Left ventricle myocardium superior (tissue), 1 donor: ENCODE measurements at places on chromosomes 3 and 15. TPM values are rescaled to one million over a fixed set of nuclear protein-coding genes. Genes with fewer than 3 reads are reported as not detected.

The NOX5 gene
- total RNA-seq = not detected

The ZNF860 gene
- 0.17 TPM for total RNA-seq

The CIP2A gene
- 1.3 TPM for total RNA-seq

The ZBBX gene
- not detected for total RNA-seq

The GPR156 gene
- 0.10 TPM for total RNA-seq

The C3orf20 gene
- not detected for total RNA-seq

The SLC35A5 gene
- total RNA-seq = 14.7 TPM

The ACKR4 gene
- 1.4 TPM for total RNA-seq

The SNRPN gene
- 395 TPM for total RNA-seq

The ARHGAP31 gene
- total RNA-seq = 41.7 TPM

The CHP1 gene
- total RNA-seq = 102 TPM

The P3H2 gene
- 1.2 TPM for total RNA-seq

The EIF3J gene
- 99.3 TPM for total RNA-seq

The FGF12 gene
- 450 TPM for total RNA-seq

The CD86 gene
- 4.4 TPM for total RNA-seq

The OSTN gene
- not detected for total RNA-seq

The FAN1 gene
- 26.3 TPM for total RNA-seq

The RAD51 gene
- 1.5 TPM for total RNA-seq

The LRRC49 gene
- 79.8 TPM for total RNA-seq

The SUCNR1 gene
- total RNA-seq = 0.12 TPM

The PP2D1 gene
- not detected for total RNA-seq

The SKOR1 gene
- total RNA-seq = 0.07 TPM

The MOBP gene
- not detected for total RNA-seq

The XYLB gene
- 0.45 TPM for total RNA-seq

The TMC3 gene
- not detected for total RNA-seq

The SPINK8 gene
- total RNA-seq = not detected

The C2CD4A gene
- not detected for total RNA-seq

The CACNA2D3 gene
- 26.9 TPM for total RNA-seq

The TNFAIP8L3 gene
- 4.9 TPM for total RNA-seq

The DPPA2 gene
- total RNA-seq = not detected

The ALDH1A3 gene
- 6.8 TPM for total RNA-seq

The PTPN9 gene
- 6.6 TPM for total RNA-seq

The CNTN6 gene
- total RNA-seq = 0.07 TPM

The GP5 gene
- total RNA-seq = not detected

The CRBN gene
- total RNA-seq = 57.4 TPM

The FSD2 gene
- 150 TPM for total RNA-seq

The CD200R1 gene
- 0.87 TPM for total RNA-seq

The ZNF662 gene
- total RNA-seq = 3.1 TPM

The MFGE8 gene
- total RNA-seq = 322 TPM

The SI gene
- not detected for total RNA-seq

The CYP1A1 gene
- total RNA-seq = 0.45 TPM

The KCNMB3 gene
- 1.1 TPM for total RNA-seq

The TNFSF10 gene
- total RNA-seq = 18.8 TPM

The DAZL gene
- total RNA-seq = not detected

The LHFPL4 gene
- total RNA-seq = not detected

The WDR76 gene
- total RNA-seq = 1.5 TPM

The LTF gene
- 3.7 TPM for total RNA-seq

The MME gene
- 3.9 TPM for total RNA-seq

The PODXL2 gene
- total RNA-seq = 1.5 TPM

The TRPM1 gene
- not detected for total RNA-seq

The HRG gene
- total RNA-seq = not detected
